ENCODE measurements at places on chromosomes 11 and 22.

DNA sequence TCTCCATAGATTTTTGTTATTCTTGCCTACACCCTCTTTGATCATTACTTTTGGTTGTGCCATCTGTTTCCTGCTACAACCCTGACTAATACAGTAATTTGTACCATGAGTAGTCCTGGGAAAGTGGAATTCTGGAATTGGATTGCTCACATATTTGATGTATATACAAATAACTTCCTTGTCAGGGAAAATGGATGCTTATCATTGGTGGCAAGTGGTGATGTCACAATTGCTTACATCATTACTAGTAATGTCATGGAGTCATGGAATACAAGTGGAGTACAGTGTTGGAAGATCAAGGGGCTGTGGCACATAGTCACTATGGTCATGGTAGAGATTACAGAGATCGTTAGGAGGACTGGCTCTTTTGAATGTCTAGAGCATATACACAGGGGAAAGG lies 24.4 kb downstream of the AASDHPPT start:
- peak; percentile 63 for DNase-seq

DNA sequence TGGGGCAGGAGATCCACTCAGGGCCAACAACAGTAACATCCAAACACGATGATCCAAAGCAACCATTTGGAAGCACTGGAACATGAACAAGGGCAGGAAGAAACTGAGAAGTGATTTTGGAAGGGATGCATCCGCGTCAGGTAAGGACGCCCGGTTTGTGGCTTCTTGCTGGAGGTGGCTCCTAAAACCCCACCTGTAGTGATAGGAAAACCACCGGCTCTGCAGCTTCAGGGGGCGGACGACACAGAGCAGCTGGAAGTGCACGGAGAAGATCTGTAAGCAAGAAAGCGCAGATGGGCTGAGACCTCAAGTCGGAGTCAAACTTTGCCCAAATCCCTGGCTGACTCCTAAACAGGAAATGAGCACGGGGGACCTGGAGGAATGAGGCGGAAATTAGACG lies 1066.1 kb downstream of the BRD1 start:
- DNase-seq, result no peak

- no peak for DNase-seq
Measured at GRCh38 chr11:134604886-134605285, 192.8 kb upstream of the B3GAT1 start.

GRCh38 chr11:6618117-6619003 lies 862 bp downstream of the TPP1 start:
- peak; percentile 85 for DNase-seq

- peak; percentile 80 for DNase-seq
Measured at GRCh38 chr11:46392421-46393230, 1.1 kb upstream of the CHRM4 start.

DNA sequence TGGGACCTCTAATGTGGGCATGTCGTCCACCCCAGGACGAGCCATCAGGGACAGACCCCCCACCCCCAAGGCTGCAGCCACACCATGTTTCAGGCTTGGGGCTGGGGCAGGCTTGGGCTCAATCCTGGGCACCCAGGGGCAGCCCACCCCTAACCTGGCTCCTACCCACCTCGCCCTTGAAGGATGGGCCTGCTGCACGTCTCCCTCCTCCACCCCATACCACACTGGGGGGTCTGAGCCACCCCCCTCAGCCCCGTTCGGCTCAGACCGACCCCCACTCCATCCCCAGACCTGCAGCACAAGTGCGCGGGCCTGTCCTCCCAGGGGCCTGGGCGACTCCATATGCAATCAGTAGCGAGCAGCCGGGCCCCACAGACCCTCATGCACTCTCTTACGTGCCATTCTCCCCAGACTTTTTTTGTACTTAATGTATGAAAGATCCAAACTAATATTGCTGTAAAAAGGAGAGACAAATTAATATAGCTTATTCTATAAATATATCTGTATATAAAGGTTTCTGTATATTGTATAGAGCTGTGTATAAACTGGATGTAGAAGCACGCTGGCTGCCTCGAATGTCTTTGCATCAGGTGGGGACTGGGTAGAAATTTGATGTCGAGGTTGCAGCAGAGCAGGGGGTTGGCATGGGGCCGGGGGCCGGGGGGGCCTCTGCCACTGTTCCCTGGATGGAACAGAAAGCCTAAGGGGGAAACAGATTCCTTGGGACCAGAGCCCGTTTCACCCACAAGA lies 5.8 kb upstream of the MYRF start:
- no peak for DNase-seq

Data from RKO (cell line).